Lung (tissue), 17 donors: ENCODE measurements at places on chromosomes 13 and 19. TPM values are rescaled to one million over a fixed set of nuclear protein-coding genes. Genes with fewer than 3 reads are reported as not detected.
A peak's percentile ranks its signal among the peaks of the same experiment; 100 is the strongest.

GRCh38 chr19:18401580-18402112, 4.2 kb upstream of the LRRC25 start:
- H3K36me3 ChIP-seq: no peaks in the 10 kb centered on the region
- no peaks in the 10 kb centered on the region for H3K4me1 ChIP-seq
- no peaks in the 10 kb centered on the region for H3K27me3 ChIP-seq
- H3K4me3 ChIP-seq: no peak overlapping the region
- peak; percentile 75 for DNase-seq

Gene OLFM2
- 11.9 TPM for total RNA-seq

Gene CHAF1A
- total RNA-seq: 16.7 TPM

DNA sequence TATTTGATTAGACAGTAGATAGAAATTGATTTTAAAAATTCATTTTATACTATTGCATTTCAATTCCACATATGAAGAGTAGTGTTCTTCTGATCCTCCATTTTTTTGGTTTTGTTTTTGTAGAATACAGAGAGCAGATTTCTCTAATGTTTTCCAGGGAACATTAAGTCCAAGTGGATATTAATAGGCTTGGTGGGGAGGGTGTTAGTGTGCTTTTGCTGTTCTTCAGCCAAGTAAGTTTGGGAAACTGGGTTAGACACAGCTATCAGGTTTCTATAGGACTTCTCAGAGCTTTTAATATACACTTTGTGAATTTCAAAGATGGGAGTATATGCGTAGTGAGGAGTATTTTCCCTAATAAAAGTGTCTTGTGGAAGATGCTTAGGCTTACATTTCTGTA, 21.8 kb downstream of the NAA16 start:
- peak; percentile 17 for DNase-seq
- H3K4me1 ChIP-seq: peaks cover 3% of the 10 kb centered on the region
- H3K4me3 ChIP-seq: no peak overlapping the region
- H3K27me3 ChIP-seq: no peaks in the 10 kb centered on the region
- H3K36me3 ChIP-seq: no peaks in the 10 kb centered on the region
- no peak overlapping the region for H3K27ac ChIP-seq

DNA sequence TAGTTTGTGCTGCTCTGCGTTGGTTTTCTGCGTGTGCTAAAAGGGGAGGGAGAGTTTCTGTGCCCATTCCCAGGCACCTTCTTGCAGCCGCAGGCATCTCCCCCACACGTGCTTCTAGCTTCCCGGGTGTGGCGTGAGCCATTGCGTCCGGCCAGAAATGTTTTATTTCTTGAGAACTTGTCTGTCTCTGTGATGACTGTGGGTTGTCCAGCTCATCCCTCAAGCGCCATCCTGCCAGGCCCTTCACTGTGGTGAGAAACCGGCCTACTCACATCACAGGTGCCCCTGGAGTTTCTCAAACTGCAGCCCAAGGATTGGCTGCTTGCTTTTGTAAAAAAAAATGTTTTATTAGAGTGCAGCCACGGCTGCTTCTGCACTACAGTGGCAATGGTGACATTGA, 24.2 kb downstream of the EPN1 start:
- H3K36me3 ChIP-seq: peaks cover 3% of the 10 kb centered on the region
- no peak overlapping the region for H3K4me3 ChIP-seq
- H3K27ac ChIP-seq: no peak overlapping the region
- H3K27me3 ChIP-seq: no peaks in the 10 kb centered on the region
- H3K4me1 ChIP-seq: no peaks in the 10 kb centered on the region
- DNase-seq: no peak

Gene ZNF865
- 5.1 TPM for total RNA-seq

Gene YJEFN3
- total RNA-seq: 0.77 TPM

Gene CBY2
- total RNA-seq: not detected

GRCh38 chr19:39133431-39134270, 8.1 kb downstream of the PAK4 start:
- H3K27ac ChIP-seq: no peak overlapping the region
- no peaks in the 10 kb centered on the region for H3K27me3 ChIP-seq
- H3K4me3 ChIP-seq: no peak overlapping the region
- H3K4me1 ChIP-seq: no peaks in the 10 kb centered on the region

GRCh38 chr13:95438297-95438696, 114.2 kb upstream of the CLDN10 start:
- H3K27ac ChIP-seq: no peak overlapping the region
- no peaks in the 10 kb centered on the region for H3K27me3 ChIP-seq
- H3K4me3 ChIP-seq: no peak overlapping the region
- H3K36me3 ChIP-seq: no peaks in the 10 kb centered on the region
